Stimulated activated naive CD4-positive, alpha-beta T cell treated with Interleukin-2 at 50 U/mL for 16 hours (primary cell): ENCODE measurements at places on chromosomes 7 and 10.

- no peak for DNase-seq
These were observed 1.5 kb downstream of the LZTS2 start for GRCh38 chr10:101000915-101001658.

DNA sequence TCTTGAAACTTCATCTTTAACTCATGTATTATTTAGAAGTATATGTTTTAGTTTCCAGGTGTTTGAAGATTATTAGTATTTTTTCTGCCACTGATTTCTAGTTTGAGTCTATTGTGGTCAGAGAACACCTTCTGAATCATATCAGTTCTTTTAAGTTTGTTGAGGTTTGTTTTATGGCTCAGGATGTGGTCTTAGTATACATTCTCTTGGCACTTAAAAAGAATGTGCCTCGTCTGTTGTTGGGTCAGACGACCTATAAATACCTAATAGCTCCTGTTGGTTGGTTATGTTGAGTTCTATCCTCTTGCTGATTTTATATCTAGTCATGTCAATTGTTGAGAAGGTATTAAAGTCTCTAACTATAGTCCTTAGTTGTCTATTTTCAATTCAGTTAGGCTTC is 15.9 kb downstream of the TDRD1 start:
- no peak for DNase-seq

GRCh38 chr10:118783776-118784545 is 29.2 kb upstream of the CACUL1 start:
- no peak for DNase-seq

DNA sequence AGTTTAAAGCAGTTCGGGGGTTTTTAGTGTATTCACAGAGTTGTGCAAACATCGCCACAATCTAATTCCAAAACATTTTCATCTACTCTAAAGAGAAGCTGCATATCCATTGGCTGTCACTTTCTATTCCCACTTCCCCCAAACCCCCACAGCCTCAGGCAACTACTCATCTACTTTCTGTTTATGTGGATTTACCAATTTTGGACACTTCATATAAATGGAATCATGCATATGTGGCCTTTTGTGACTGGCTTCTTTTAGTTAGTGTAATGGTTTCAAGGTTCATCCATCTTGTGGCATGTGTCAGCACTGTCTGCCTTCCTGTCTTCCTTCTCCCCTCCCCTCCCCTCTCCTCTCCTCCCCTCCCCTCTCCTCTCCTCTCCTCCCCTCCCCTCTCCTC is 78.5 kb upstream of the FZD1 start:
- DNase-seq, result no peak

DNA sequence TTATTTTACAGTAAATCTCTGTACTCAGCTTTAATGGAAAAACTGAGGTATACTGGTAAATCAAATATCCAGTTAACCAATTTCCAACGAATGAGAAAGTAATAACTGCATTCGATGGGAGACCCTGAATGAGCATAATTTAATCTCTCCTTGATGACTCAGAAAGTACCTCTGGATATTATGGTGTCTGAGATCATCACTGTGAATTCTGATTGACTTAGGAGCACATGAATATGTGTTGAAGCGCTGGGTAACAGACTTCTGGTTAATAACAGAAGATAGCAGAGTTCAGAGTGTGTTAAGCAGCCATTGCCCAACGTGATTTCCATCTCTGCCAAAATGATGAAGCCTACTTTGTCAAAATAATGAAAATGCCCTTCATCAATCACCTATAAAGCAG is 116.6 kb downstream of the NRP1 start:
- no peak for DNase-seq

- DNase-seq, result no peak
These were observed 483 bp downstream of the GDF10 start for GRCh38 chr10:47300429-47300931.

- DNase-seq, result no peak
These were observed 32.2 kb upstream of the COL13A1 start for GRCh38 chr10:69769395-69769992.

- no peak for DNase-seq
These were observed 51.2 kb downstream of the PDE1C start for GRCh38 chr7:32018845-32019578.

DNA sequence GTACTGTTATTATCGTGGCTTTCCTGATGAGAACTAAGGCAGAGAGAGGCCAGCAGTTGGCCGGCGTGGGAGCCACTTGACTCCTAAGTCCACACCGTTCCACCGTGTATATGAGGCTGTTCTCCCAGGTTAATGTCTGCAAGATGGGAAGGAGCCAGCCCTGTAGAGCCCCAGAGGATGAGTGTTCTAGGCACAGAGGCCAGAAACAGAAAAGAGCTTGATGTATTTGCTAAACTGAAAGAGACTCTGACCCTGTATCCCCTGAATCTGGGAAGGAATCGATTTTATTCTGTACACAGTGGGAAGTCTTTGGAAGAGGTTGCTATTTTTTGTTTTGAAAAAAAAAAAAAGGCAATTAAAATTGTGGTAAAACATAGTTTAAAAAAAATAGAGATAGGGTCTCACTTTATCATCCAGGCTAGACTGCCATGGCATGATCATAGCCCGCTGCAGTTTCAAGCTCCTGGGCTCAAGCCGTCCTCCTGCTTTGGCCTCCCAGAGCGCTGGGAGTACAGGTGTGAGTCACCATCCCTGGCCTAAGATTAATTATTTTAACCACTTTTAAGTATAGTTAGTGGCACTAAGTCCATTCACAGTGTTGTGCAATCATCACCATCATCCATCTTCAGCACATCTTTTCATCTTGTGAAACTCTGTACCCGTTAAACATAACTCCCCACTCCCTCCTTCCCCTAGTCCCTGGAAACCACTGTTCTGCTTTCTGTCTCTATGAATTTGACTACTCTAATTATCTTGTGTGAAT is 348.8 kb downstream of the SDK1 start:
- no peak for DNase-seq

GRCh38 chr10:118343115-118343514 is 991 bp upstream of the FAM204A start:
- DNase-seq, result no peak

GRCh38 chr7:64854969-64855368 is 48.1 kb upstream of the ZNF273 start:
- DNase-seq, result no peak

GRCh38 chr7:116024826-116025809 is 5.4 kb downstream of the TFEC start:
- no peak for DNase-seq

- no peak for DNase-seq
These were observed 96.9 kb downstream of the NSUN6 start for GRCh38 chr10:18554479-18554878.

- no peak for DNase-seq
These were observed 346.7 kb downstream of the NRG3 start for GRCh38 chr10:82221601-82222149.

DNA sequence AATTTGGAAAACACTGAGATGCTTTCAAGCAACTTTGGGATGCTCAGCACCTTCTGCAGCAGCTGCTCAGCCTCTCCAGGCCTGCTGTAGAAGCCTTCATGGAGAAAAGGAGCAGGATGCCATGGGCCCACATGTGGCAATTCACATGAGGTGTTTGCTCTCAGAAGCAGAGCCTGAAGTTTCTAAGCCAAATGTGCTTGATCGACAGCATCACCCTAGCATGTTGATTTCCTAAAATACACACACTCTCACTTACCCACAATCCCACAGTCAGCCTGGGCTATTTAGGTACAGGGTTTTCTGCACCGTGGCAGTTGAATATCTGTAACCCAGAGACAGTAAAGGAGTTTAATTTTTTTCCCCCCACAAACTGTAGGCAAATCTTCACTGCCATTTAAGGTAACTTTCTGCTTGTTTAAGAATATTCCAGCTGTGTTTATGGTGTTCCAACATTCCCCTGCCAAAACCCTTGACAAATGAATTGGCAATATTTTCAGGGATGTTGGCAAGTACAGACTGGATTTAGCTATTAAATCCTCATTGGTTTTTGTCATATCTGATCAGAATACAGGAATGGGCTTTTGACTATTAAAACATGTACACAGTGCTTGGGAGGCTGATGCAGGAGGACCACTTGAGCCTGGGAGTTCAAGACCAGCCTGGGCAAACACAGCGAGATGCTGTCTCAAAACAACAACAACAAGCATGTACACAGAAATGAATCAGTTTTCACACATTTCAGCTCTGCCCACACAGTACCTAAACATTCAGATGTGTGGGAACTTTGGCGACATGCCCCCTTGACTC is 244.2 kb downstream of the CELF2 start:
- no peak for DNase-seq

DNA sequence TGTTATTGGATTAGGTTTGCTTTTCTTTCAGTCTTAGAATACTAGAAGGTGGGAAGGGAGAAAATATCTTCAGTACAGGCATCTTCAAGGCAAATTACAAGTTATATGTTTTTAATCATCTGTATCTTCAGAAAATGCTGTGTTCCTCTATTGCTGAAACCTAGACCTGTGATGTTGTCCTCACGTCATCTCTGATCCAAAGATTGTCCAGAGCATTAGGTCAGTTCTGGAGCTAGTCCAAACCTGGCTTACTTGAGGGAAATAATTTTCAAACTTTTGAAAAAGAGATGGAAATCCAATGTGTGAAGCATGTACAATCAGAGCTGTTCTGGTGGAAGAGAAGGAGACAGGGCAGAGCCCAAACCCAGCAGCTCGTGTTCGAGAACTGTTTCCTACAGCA is 217.3 kb downstream of the ZEB1 start:
- DNase-seq, result no peak

GRCh38 chr7:38873433-38873832 is 35.6 kb downstream of the VPS41 start:
- DNase-seq, result no peak

DNA sequence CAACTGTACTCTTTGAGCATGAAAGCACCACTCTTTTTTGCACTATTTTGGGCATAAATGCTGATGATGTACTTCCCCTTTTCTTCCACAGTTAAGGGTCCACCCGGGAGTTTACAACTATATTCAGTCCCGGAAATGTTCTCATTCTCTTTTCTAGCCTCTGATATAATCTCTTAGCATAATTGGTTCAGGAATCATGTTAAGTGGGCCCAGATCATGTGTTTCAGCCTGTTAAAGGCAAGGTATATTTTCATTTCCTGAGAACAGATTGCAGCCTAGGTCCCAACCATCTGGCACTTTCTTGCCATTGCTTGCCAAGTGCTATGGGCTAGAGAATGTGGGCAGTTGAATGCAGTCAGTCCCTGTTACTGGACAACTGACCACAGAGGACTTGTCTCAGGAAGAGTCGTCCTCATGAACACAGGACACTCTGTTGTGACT is 111.4 kb upstream of the GLCCI1 start:
- DNase-seq, result no peak

GRCh38 chr7:125908711-125909110 is 979.1 kb upstream of the POT1 start:
- DNase-seq, result no peak

DNA sequence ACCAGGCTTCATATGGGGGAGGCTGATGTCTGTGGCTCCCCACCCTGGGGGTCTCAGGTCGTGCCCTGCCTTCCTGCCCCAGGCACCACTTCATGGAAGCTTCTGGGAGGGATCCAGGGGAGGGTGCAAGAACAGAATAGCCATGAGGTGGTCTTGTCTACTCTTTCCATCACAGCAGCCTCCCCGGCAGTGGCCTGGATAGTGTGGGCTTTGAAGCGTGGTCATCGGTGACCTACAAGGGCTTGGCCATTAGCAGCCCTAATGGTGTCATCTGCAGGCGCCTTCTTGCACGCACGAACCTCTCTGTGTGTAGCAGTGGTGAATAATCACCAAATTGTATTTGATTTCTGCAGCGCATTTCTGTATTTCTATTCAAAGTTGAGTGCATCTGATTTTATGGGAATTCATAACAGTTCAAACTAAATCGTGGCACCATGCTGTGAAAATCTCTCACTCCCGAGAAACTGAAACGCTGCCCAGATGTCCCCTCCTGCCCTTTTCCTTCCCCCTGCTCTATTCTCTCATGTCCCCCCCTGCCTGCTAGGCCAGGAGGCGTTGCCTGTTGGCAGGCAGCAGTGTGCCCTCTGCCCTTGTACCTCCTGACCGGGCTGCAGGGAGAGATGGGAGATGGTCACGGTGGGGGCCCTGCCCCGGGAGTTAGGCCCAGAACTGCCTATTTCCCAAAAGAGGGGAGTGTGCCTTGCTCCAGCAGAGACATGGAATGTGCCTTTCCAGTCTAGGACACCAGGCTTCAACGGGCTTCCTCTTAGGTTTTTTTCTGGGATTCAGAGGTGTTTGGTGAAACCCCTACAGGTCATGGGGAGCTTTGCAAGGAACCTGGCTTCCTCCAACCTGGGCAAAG is 34.8 kb downstream of the CDH23 start:
- DNase-seq, result no peak

DNA sequence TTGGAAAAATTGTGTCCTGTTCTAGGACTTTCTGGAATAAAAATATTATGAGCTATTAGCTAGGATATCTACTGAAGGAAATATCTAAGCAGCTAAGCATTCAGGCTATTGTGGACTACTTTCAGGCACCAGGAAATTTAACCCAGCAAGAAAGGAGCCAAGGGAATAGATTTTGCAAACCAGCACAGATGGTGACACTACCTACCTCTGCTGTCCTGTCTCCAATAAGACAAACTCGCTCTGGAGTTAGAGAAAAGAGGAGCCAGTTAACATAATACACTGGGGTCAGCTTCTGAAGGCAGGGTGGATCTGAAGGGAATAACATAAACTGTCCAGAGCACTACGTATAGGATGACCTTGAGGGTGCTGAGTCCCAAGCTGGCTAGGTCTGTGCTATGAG is 223.7 kb upstream of the PRSS58 start:
- DNase-seq, result no peak

- no peak for DNase-seq
These were observed 339.4 kb upstream of the KIAA1217 start for GRCh38 chr10:23869548-23869947.

DNA sequence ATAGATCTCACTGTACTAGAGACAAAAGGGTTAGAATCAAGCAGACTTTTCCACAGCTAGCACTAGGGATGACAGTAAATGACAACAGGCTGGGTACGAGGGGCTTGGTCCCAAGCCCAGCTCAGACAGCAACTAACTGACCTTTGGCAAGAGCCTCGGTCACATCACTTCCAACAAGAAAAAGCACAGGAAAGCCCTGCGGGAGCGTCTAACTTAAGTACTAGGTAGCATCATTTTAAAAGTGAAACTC is 22.8 kb downstream of the CALML3 start:
- no peak for DNase-seq

- no peak for DNase-seq
These were observed 13.0 kb upstream of the CHST15 start for GRCh38 chr10:124106241-124106879.

GRCh38 chr10:97154162-97154561 is 31.6 kb downstream of the SLIT1 start:
- no peak for DNase-seq

DNA sequence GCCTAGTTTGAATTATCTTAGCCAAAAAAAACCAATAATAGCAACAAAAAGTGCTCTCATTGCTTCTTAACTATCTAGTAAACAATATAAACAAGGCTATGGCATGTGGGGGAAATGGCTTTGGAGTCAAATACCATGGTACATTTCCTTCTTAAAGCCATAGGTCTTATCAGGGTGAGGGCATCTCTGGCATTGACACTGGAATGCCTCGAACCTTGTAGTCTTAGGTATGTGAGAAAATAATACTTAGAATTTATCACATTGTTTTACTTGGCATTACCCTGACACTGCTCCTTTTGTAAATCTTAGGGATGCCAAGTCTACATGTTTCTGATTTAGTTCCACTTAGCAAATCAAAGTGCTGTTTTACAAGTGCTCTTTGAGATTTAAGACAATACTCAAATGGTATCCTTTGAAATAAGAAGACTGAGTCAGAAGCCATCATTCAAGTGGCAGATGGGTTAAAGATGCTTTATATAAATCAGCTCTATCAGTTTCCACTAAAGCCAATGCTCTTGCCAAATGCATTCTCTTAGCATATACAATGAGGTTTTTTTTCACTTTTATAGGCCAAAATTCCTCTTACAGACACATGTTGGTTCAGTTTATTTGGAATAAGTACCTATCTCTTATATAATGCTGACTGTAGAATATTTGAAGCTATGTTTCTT is 155.2 kb downstream of the HPSE2 start:
- no peak for DNase-seq
